NCI-H446 (cell line): ENCODE measurements at places on chromosomes 13 and 19.

DNA sequence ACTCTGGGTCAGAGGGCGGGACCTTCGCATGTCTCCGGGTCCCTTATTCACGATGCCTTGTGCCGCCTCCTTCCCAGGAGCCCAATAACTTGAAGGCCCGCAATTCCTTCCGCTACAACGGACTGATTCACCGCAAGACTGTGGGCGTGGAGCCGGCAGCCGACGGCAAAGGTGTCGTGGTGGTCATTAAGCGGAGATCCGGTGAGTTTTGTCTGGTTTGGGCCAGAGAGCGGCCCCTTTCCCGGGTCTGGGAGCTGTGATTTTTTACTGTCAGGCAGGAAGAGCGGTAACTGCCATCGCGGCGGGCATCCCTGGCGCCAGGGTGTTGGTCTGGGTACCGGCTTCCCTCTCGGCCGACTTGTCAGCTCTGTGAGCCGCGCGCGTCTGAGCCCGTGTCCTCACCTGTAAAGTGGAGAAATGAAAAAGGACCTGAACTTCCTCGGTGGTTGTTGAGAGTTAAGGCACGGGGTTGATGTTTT lies 800 bp downstream of the RPL28 start:
- DNase-seq = no peak

DNA sequence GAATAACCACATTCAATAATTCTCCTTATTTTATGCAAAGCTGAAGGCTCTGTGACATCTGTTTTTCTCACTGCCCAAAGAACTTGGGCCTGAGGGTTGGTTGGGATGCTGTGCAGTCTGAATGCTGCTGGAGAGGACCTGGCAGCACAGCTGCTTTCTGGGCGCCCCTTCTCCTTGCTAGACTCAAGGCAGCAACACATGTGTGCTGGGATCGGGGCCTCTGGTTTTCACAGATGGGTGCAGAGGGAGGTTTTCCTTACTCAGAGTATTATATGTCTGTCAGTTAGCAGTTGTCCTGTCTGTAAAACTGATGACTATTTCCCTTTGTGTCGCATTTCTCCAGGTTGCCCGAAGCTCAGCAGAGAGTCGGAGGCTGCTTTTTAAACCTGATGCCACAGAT lies 53.2 kb upstream of the TEX29 start:
- DNase-seq = no peak

DNA sequence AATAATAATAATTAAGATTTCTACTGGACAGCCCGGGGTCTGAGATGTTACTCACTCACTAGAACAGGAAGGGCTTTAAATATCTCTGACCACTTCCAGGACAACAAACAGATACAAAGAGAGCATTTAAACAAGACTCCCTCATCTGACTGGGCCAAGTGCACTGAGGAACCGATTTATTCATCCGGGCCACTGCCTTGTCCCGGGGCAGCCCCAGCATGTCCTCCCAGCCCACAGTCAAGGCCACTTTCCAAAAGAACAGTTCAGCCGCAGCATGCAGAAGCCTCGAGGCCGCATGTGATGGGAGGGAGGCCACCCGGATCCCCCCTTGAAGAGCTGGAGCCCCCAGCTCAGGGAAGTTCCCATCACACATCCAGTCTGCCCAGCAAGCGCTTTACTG lies 30.5 kb downstream of the MLLT1 start:
- no peak for DNase-seq

- no peak for DNase-seq
Measured at GRCh38 chr13:101520672-101521071, 68.2 kb downstream of the ITGBL1 start.

DNA sequence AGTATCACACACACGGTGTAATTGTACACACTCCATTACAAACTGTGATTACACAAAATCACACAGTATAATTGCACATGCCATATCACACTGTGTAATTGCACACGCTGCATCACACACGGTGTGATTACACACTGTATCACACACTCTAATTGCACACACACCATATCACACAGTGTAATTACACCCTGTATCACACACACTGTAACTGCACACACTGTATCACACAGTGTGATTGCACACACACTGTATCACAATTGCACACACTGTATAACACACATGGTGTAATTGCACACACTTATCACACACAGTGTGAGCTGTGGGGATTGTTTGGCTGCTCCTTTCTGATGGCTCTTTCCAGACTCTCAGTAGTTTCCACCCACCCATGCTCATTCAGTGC lies 162.6 kb upstream of the SGCG start:
- no peak for DNase-seq
